ENCODE measurements at places on chromosomes 7 and 10.

GRCh38 chr7:158257516-158258410, 329.9 kb downstream of the PTPRN2 start:
- DNase-seq: no peak

DNA sequence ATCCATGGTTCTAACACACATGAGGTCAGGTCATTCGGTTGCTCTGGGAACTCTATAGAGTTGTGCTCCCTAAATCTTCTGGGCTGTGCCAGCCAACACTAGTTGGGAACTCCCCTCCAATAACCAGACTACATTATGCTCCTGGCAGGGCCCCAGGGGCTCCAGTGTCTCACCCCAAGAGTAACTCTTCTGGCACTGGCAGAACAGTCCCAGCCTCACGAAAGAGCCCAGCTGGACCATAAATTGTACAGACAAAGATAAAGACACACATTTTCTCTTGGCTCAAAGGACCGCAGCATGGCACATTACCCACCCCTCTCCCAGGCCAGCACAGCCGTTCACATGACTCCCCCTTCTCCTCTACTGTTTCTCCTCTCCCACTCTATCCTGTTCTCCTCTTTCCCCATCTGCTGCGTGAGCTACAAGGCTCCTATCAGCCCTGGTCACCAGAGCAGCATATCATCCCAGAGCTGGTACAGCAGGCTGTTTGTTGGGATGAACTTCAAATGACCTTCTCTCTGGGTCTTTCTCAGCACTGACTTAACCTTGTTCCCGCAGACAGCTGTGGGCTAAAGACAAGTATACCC, 230.6 kb downstream of the PLXNA4 start:
- DNase-seq: no peak

DNA sequence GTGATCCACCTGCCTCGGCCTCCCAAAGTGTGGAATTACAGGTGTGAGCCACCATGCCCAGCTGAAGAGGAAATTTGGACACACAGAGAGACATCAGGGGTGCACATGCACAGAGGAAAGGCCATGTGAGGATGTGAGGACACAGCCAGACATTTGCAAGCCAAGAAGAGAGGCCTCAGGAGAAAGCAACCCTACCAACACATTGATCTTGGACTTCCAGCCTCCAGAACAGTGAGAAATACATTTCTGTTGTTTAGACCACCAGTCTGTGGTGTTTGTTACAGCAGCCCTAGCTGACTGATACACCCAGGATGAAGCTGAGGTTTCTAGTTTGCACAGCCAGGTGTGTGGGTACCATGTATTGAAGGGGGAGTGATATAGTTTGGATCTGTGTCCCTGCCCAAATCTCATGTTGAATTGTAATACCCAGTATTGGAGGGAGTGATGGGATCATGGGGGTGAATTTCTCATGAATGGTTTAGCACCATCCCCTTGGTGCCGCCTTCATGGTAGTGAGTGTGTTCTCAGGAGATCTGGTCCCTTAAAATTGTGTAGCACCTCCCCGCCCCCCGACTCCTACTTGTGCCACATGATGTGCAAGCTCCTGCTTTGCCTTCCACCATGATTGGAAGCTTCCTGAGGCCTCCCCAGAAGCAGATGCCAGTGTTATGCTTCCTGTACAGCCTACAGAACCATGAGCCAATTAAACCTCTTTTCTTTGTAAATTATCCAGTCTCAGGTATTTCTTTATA, 64.7 kb upstream of the DUSP5 start:
- no peak for DNase-seq

GRCh38 chr10:86213148-86213547, 153.4 kb downstream of the GRID1 start:
- DNase-seq: no peak

Measured in activated CD4-positive, alpha-beta T cell treated with anti-CD3 and anti-CD28 coated beads, Interleukin-2, amount 50 U/mL, for 4 hours (primary cell).